ENCODE measurements at places on chromosomes 1 and 21.

- no peak for DNase-seq
These were observed 118.8 kb downstream of the DPYD start for GRCh38 chr1:97802011-97802410.

DNA sequence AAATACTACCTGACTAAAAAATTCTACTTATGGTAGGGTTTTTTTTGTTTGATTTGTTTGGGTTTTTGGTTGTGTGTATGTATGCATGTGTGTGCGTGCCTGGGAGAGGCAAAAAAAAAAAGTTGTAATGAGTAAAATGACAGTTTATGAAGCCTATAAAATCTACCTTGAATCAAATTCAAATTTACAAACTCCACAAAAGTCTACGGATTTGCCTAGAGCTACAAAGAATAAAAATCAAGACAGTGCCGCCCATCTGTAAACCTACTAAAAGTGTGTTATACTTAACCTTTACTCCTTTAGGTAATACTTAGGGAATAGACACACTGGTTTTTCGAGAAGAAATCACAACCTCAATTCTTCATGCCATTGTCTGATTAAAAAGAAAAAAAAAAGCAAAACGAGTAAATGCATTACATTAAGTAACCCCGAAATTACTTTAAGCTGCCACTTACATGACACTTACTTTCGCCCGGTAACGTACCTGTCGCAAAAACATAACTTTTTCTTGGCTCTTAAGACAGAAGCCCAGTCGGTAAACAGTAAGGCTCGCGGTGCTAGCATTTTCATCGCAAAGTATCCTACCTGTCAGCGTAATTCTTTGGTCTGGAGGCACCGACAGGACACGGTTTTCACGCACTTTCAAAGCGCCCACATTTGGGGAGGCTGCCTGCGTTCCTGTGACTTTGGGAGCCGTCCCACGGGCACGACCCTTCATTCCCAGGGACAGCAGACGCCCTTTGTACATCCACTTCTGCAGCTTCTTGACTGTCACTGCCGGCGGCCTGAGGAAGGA, 951 bp downstream of the SYDE2 start:
- DNase-seq: no peak

GRCh38 chr1:54678776-54679643, 36.7 kb upstream of the TTC4 start:
- no peak for DNase-seq

DNA sequence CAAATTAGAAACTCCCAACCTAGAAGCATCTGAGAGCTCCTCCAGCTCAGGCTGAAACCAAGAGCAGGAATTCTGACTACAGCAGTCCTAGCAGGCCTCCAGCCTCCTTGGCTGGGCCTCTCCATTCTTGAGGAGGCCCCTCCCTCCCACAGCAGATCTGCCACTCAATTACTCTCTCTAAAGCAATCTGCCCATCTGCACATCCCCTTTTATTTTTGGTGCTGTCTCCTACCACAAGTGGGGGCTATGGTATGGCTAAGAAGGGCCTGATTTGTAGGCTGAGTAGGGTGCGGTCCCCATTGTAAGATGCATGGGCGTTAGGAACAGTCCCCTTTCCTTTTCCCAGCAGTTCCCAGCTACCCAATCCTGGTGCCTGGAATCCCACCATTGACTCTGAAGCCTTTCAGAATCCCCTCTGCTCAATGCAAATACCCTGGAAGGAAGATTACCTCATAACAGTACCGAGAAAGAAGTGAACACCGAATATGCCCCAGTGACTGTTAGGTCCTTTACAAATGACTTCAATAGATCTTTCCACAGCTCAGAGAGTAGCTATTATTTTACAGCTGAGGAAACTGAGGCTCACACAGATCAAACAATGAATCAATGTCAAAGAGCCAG, 11.6 kb upstream of the TTC39A start:
- no peak for DNase-seq

DNA sequence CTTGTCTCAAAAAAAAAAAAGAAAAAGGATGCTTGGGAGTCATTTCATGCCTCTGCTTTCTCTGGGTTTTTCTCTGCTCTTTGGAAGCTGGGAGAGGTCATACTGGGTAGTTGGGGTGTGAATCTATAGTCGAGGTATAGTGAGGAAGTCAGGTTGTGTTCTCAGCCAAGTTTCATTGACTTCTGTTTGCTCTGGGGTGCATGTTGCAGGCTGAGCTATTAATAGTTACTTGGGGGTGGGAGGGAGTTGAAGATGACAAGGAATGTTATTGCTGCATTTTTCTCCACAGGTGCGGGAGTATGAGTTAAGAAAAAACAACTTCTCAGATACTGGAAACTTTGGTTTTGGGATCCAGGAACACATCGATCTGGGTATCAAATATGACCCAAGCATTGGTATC, 2.8 kb downstream of the RPL11 start:
- no peak for DNase-seq

- DNase-seq: no peak
These were observed 17.2 kb downstream of the KIF26B start for GRCh38 chr1:245172026-245172425.

DNA sequence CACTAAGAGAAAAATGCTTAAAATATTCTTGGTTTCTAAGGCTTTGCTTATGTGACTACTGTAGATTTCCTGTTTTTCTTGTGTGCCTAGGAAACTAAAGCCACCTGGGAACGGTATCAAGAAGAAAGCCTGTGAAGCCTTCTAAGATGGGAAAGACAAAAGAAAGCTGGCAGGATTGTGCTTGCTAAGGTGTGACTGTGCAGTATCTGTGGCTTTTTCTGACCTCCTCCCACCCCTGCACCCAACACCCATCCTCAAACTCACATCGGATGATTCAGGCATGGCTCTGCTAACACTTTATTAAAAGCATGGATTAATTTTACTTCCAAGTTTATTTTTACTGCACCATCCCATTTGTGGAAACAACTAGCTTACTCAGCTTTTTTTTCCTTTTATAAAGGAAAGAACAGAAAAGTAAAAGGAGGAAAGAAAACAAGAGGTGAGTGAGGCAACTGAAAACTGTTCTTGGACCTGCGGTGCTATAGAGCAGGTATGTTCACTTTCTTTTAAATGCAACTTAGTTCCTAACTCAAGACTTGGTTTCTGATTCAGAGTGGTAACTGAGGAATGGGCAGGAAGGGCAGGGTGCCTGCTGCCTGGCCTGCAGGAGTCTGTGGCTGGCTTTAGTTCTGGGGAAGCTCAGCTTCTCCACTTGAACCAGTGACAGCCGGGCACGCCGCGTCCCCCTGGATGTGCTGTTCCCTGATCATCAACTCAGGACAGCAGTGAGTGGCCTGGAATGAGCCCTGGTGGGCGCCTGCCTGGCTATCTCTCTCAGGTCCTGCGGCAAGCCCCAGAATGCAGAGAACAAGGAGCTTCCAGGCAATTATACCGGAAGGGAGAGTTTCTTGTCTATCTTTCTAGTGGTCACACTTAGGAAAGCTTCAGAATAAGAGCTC, at the start of gene GBP6:
TSS of gene GBP6 (plus strand) at position 422 of the 899 bp plus-strand sequence. CDS start 4,493 bp downstream, outside the sequence.
- DNase-seq: no peak

DNA sequence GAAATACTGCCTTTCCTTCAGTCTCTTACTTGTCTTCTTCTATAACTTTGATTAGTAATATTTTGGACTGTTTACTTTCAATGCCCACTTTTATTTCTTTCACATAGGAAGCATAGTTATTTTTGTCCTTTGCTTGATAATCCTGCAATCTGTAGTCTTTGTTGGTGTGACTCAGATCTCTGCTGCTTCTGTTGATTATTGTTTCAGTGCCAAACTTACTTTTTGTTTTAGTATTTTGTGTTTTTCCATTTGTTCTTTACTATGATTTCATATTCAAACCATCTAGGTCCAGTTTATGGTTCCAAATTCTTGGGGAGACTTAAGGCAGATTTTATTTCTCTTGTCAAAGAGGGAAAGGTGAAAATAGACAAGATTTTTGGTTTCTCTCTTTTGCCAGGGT, 399.9 kb downstream of the HLX start:
- no peak for DNase-seq

DNA sequence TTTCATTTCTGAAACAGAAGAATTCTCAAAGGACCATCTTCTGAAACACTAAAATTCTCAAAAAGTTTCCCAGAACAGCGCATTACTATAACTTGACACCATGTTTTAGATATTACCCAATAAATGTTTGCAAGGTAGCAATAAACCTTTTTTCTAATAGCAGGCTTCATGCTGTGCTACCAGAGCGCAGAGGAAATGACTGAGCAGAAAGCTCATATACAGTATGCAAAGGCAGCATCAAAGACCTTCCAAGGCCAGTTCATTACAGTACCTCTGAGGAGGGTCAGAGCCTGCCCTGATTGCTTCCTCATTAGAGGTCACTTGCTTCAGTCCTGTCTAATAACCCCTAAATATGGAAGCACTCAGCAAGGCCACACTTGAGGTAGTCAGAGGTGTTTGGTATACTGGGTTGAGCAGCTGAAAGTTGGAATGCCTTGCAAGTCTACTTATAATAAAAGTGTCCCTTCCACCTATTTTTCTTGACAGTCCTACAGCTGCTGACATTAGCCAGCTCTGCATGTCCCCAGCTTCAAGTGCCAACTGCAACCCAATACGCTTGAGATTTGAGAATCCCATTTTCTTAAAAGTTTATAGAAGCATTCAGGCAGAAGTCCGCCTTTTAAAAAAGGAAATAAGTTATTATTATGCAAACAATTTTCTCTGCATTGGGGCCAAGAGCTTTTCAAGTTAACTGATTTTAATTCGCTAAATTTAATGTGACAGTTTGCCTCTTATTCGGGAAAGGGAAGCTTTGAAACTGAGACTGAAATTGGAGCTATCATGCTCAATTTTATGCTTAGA, 207.2 kb downstream of the ZC3H11B start:
- DNase-seq: no peak

- no peak for DNase-seq
These were observed 30.8 kb upstream of the AGO1 start for GRCh38 chr1:35852241-35852640.
